ENCODE measurements at places on chromosomes 6 and 20.
A peak's percentile ranks its signal among the peaks of the same experiment; 100 is the strongest.

DNA sequence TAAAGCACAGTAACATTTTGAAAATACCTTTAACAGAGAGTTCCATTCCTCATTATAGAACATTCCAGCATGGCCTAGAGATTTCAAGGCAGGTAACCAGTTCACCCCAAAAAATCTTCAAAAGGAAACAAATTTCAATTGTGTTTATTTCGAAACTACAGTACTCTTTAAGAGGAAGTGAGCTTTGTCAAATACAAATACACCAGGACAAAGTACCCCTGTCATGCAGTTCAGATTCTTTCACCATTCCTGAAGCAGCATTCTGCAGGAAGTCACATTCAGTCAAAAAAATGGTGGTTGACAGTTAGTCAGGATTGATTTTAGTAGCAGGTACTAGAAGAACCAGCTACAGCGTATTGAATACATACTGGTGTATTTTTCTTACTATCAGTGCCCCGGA is 89.6 kb upstream of the RIN2 start:
- DNase-seq = no peak

GRCh38 chr20:46646659-46647380 is 4.4 kb downstream of the SLC13A3 start:
- DNase-seq = no peak

DNA sequence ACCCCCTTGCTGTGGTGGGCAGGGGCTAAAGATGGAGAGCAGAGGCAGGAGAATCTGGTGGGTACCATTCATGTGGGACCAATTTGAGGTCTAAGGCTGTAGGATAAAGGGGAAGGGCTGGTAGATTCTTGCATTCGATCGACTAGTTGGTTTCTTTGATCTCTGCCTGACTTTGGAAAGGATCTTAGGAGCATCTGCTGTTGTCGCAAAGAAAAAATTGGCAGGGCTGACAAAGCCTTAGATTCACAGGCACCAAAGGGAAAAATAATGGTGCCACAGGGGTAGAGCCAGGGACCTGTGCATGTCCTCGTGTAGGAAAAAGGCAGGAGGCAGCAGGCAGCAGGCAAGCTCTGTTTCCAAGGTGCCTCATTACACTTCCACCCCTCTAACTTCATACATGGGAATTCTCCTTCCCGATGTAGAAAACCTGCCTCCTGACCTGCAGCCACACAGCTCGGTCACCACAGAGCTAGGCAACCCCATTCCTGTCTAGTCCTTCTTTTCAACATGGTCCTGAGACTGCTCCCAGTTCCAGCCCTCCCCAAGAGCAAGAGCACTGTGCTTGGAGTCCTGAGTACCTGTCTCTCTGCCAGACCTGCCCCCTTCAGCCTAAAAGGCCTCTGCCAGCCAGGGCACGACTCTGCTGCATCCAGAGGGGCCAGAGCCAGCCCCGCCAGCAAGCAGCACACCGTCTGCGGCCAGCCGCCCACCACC is 71.9 kb downstream of the FGD2 start:
- DNase-seq = no peak

GRCh38 chr6:89400912-89401399 is 11.1 kb downstream of the RRAGD start:
- no peak for DNase-seq

- DNase-seq = no peak
These were observed 54.6 kb downstream of the PCSK2 start for GRCh38 chr20:17281478-17281877.

DNA sequence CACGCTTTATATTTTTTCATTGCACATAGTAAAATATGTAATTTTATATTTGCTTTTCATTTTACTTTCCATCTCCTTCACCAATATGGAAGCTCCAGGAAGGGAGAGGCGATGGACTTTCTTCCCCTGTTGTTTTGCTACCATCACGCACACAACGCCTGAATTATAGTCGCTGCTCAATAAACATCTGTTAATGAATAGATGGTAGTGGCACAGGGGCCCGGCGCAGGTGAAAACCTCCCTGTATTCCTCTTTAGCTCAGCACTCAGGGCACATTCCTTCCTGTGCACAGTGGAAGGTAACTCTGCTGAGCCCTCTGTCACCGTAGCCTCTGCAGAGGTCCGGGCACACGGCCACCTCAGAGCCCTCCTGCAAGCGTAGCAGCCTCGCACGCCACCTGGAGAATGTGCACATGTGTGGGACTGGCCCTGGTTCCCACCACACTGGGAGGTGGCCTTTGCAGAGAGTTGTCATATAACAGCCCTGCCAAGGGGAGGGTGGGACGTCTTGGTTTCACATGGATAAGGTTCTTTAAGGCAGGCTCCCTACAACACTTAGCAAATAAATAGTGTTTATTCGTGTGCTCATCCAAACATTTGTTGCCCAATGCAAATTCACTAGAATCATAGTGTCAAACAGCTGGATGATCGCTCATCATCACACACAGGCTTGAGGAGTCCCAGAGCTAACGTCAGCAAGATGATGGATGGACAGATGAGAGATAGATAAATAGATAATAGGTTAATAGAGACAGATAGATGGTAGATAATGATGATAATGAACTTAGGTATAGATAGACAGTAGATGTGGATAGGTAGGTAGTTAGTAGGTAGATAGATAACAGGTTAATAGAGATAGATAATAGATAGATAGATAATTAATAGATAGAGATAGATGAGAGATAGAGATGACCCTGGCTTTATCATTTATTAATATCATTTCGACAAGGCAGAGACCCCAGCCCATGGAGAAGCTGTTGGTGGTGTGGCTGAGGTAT is 32.3 kb upstream of the AFDN start:
- no peak for DNase-seq

GRCh38 chr20:36120241-36120640 is 34.3 kb upstream of the EPB41L1 start:
- DNase-seq = no peak

- DNase-seq = no peak
These were observed 228.1 kb downstream of the PRL start for GRCh38 chr6:22068561-22069305.

GRCh38 chr20:37871751-37872150 is 31.2 kb upstream of the VSTM2L start:
- no peak for DNase-seq

DNA sequence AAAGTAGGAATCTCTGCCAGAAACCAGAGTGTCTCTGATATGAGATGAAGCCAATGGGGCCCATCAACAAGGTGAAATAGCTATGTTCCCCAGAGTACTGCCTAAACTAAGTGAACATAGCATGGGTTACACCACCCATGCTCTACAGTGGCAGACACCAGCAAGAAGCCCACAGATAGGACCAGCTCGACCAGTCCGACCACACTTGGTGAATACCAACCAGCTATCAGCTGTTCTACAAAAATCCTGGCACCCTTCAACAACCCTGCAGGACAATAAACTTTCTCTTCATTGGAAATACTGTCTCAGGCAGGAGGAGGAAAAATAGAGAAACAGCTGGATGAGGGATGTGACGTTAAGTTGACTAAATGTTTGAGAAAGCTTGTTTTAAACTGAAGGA is 311.4 kb downstream of the EPM2A start:
- no peak for DNase-seq

GRCh38 chr6:25007269-25007699 is 71.5 kb upstream of the RIPOR2 start:
- DNase-seq = no peak

- no peak for DNase-seq
These were observed 398.8 kb downstream of the HACE1 start for GRCh38 chr6:104460738-104461483.

DNA sequence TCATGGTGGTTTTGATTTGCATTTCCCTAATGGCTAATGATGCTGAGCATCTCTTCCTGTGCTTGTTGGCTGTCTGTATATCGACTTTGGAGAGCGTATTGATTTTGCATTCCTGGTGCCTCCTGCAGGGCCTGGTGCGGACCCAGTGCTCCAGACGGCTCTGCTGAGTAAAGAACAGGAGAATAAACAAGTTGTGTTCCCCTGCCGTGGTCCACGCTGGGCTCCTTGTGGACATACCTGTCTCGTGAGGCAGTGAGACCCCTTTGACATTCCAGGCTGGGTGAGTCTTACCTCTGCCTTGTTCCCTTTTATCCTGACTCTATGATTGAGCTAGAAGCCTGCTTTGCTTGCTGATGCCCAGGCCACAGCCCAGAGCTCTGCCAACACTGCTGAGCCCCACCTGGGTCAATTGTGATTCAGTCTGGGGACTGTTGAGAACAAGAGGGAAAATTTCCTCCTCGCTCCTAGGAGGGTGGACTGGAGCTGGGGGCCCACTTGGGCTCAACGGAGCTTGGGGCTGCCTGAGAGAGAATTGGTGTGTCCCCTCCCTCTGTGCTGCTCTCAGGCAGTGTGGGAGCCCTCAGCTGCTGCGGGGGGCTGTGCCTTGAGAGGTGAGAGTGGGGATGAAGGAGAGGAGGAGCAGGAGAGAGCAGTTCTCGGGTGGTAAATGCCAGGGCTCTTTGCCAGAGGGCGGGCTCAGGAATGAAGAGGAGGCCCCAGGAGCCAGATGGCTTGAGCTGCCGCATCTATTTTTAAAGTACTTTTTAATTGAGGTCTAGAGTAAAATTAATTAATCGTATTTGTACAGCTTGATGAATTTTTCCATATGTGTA is 43.7 kb upstream of the PMEPA1 start:
- DNase-seq = no peak

- no peak for DNase-seq
These were observed 90.6 kb downstream of the MRPL14 start for GRCh38 chr6:44036699-44037101.

DNA sequence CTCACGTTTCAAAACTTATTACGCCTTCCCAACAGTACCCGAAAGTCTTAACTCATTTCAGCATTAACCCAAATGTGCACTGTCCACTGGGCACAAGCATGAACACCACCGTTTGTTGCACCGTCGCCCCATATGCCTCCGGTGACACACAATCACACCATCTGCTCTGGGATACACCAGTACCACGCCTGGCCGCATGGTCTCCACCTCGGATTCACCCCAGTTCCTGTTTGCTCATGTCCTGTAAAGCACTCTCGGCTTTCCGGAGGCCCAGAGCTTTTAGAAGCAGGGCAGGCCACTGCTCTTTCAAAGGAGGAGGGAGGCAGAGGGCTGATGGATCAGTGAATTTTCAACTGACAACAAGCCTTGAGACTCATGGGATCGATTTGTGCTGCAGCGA is 1570.0 kb upstream of the DEFB115 start:
- no peak for DNase-seq

GRCh38 chr6:113004470-113005270 is 657.5 kb downstream of the RFPL4B start:
- DNase-seq = no peak

- no peak for DNase-seq
These were observed 28.2 kb upstream of the FABP7 start for GRCh38 chr6:122751326-122751725.

GRCh38 chr6:120147071-120147871 is 797.7 kb upstream of the MAN1A1 start:
- no peak for DNase-seq

- peak; percentile 64 for DNase-seq
These were observed at the start of gene TPBG for GRCh38 chr6:82363428-82364086. TPBG (plus strand) TSS chr6:82363817; CDS start chr6:82364962, 1,145 bp downstream.

GRCh38 chr20:33948480-33948879 is 45.2 kb upstream of the RALY start:
- no peak for DNase-seq

DNA sequence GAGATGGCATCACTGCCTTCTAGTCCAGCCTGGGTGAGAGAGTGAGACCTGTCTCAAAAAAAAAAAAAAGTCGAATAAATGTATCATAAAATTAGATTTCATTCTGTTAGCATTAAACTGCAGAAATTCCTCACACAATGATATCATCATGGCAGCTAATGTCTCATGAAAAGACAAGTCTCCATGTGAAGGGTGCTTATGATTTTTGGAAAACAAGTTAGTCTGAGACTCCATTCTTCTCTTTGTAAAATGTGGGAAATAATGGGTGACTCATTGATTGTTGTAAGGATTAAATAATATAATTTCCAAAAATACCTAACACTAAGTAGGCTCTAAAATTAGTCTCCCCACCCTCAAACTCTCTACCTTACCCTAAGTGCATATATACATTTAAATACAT is 49.6 kb upstream of the CDYL start:
- DNase-seq = no peak

DNA sequence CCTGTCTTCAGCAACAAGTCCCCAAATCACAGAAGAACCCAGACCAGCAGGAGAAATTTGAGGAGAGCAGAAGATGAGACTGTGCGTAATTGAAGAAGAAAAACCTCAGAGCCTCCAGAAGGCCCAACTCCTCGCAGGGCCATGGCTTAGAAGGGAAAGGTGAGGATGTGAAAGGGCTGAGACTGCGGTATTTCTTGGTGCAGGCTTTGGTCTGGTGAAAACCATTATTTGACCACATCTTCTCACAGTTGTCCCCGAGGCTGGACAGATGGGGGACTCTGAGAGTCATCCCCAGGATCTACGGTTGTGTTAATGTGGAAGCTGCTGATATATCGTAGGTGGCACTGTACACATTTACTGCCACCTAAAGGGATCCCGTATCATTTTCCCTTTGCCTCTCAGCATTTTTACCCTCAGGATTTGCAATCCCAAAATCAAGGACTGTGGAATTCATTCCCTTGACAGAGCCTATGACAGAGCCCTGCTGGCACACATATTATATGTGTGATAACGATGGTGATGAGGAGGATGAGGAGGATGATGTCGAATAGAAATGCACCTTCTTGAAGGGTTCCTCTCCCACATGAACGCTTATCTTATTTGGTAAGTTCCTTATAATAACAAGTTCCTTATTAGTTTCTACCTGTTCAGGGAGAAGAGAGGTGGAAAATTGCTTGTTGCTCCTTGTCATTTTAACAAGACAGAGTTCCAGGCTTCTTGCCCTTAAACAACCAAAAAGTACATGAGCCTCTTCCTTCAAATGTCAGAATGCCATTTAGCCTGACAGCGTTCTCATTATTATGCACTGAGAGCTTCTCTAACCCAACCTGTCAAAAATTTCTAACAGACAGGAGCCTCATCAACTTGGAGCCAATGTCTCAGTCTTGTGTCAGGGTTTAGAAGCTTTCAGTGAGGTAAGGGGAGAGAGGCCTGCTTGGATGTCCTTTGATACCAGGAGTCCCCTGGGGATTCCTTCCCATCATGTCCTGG is 135.8 kb downstream of the PXDC1 start:
- DNase-seq = no peak

GRCh38 chr6:135935941-135936601 is 84.6 kb downstream of the PDE7B start:
- peak; percentile 60 for DNase-seq

- no peak for DNase-seq
These were observed 62.4 kb downstream of the TENT5A start for GRCh38 chr6:81690073-81690472.

GRCh38 chr6:97085772-97086171 is 161.2 kb downstream of the KLHL32 start:
- peak; percentile 5 for DNase-seq
